ENCODE measurements at places on chromosomes 11 and 22. TPM values are rescaled to one million over a fixed set of nuclear protein-coding genes. Genes with fewer than 3 reads are reported as not detected.

DNA sequence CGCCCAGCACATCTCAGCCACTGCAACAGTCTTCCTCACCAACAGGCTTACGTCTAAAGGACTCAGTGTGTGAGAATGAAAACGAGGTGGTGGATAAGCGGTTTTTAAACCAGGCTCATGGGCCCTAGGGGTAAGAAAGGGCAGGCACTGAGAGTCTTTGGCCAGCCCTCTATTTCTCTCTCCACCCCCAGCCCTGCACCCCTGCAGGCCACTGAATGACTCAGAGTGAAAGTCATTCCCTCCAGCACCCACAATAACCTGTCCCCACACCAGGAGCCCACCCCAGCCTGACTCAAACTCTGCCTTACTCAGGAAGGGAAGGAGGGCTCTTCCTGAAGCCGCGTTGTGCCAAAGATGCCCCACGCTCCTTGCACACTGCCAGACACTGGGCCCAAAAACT, 72.0 kb downstream of the LARGE1 start:
- ATAC-seq = no peak

Gene PLEKHB1
- total RNA-seq = 49.3 TPM

Gene HBG1
- not detected for total RNA-seq

DNA sequence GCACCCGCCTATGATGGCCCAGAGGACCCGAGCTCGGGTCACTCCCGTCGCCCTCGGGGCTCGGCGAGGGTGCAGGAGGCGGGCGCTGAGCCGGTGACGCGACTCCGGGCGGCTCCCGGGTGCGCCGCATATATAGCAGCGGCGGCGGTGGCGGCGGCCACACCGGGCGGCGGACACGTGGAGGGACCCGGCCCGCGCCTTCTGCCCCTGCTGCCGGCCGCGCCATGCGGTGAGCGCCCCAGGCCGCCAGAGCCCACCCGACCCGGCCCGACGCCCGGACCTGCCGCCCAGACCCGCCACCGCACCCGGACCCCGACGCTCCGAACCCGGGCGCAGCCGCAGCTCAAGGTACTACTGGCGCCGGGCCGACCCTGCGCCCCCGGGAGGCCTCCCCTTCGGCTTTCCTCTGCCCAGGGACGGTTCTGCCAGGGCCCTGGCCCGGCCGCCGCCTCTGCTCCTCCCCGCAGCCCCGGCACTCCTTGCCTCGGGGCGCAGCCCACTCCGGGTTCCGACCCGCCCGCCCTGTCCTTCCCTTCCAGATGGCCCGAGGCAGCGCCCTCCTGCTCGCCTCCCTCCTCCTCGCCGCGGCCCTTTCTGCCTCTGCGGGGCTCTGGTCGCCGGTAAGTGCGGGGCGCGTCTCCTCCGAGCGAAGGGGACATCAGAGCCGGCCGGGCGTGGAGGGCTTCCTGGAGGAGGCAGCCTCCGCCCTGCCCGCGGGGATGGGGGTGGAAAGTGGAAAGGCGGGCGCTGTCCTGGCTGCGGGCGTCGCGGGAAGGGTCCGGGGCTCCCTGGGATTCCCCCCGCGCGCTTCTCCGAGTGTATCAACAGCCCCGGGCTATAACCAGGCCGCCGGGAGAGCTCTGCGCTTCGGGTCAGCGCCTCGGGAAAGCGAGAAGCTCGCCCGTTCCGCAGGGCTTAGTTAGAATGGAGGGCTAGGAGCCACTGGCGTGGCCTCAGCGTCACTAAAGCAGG, at the start of gene GAL:
Gene GAL (plus strand): TSS at position 160 of the 972 bp plus-strand sequence. CDS start 380 bp downstream, at position 540.
- ATAC-seq = no peak

GRCh38 chr11:6229911-6230310, 4.5 kb downstream of the FHIP1B start:
- ATAC-seq = no peak

DNA sequence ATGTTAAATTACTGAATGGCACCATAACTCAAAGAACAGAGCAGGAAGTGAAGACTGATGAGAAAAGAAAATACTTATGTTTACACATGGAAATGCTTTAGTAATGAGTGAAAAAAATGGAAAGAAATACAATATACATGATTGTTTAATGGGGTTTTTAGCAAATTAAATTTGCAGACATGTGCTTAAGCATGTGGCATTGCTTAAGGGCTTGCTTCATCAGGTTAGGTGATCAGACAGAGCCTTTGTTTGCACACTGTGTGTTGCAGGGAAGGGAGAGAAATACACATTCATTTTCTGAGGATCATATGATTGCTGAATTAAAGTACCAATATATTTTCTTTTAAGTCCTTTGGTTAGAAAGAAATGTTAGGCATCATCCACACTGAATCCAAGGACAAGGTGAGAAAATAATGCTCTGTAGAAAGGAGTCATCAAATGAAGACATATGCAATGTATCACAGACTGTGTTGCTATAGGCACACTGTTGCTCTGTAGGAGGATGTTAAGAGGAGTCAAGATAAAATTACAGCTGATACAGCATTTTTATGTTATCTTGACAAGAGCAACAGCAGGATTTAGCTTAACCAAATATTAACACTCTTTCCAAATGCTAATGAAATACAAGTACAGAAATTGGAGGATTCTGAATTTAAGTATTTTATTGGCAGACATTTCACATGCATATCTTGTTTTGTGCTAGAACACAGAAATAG, 23.4 kb upstream of the ARHGAP20 start:
- ATAC-seq = no peak

- ATAC-seq = no peak
Observed at GRCh38 chr11:132365650-132366049, 995.2 kb downstream of the NTM start.

Gene C22orf31
- total RNA-seq = not detected

DNA sequence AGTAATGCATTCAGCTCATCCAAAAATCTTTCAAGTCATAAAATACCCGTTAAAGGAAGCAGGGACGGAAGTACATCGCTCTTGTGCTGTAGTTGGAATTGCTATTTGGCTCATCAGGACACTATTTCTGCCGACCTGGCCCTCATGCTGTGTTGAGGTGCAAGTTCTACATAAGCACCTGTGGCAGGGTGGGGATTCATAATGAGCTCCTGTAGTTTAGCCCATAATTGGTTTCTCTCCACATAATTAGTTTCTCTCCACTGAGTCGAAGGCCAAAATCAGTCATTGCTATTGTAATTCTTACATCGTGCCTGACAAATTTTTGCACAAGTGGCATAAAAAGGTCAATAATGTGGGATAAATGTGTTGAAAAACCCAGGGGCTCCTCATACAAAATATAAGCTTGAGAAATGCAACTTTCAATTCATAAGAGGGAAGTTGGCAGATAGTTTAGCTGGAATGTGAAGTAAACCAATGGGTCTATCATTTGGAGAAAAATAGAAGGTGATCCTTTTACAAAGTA, 14.9 kb upstream of the ISX start:
- no peak for ATAC-seq

Gene FXYD2
- total RNA-seq = 3.0 TPM

- ATAC-seq = no peak
Observed at GRCh38 chr11:62514151-62514550, 32.5 kb downstream of the AHNAK start.

- ATAC-seq = no peak
Observed at GRCh38 chr22:22424210-22424800, 84.2 kb downstream of the ZNF280B start.

GRCh38 chr22:23363683-23364082, 183.4 kb downstream of the BCR start:
- no peak for ATAC-seq

GRCh38 chr22:43288378-43288777, 54.8 kb downstream of the SCUBE1 start:
- no peak for ATAC-seq

Gene ART1
- not detected for total RNA-seq

GRCh38 chr11:101920992-101921391, 4.7 kb upstream of the ANGPTL5 start:
- ATAC-seq = no peak

Gene MAPK8IP2
- 3.7 TPM for total RNA-seq

GRCh38 chr11:118142809-118143208, 9.8 kb downstream of the SCN4B start:
- ATAC-seq = no peak

Gene POU2AF2
- total RNA-seq = not detected

DNA sequence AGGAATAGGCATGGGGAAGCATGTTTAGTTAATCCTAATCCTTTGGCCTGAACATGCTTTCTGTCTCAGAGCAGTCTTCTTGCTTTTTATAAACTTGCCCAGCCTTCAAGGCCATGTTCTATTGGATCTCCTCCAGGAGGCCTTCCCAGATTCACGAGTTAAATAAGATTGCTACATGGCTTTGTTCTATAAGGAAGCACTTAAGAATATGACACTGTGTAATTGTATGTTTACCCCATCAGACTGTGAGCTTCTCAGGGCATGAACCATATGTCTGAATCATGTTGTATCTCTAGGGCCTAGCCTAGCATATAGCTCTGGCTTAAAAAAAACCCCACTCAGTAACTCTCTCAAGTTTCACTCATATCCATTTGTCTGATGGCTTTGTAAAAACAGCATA, 26.4 kb upstream of the UCP3 start:
- ATAC-seq = no peak

DNA sequence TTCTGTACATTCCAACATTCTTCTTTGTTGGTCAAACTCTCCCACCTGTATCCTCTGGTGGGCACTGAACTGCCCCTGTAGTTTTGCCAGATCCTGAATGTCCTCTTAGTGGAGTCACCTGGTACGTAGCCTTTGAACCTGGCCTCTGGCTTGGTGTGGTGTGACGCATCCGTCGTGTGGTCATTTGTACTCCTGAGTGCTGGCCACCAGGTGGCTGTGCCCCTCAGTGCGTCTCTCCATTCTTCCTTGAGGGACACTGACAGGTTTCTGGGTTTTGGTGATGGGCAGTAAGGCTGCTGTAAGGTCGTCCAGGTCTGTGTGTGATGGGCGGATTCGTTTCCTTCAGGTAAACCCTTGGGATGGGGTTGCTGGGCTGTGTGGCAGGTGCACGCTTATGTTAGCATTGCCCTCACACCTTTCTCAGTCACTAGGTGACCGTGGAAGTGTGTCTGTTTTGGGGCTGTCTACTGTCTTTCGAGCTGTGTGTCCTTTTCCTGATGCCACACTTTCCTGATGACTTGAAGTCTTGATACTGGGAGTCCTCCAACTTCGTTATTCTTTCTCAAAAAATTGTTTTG, 13.6 kb upstream of the RANBP1 start:
- no peak for ATAC-seq

- no peak for ATAC-seq
Observed at GRCh38 chr11:65730461-65730860, 9.9 kb upstream of the RNASEH2C start.

DNA sequence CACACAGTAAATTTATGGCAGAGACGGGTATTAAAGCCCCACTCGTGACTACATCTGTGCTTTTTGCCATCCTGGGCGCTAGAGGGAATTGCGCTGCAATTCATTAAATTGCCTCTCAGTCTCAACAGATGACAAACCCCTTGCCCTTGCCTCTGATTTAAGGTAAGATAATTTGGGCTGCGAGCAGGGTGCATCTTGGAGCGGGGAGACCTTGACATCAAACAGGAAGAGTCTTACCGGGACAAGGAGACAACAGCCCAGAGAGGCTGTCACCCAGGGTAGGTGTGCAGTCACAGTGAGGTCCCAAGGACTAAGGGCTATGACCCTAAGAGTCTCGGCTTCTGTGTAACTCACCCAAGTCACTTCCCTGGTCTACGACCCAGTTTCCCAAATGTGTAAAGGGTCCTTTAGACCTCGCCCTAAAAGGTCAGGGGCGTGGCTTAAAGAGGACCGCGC, 449 bp upstream of the TOM1 start:
- peak; percentile 6 for ATAC-seq

Gene IGSF22
- total RNA-seq = not detected

GRCh38 chr11:111574373-111575225, 27.6 kb upstream of the SIK2 start:
- ATAC-seq = no peak

Gene SLN
- total RNA-seq = not detected

DNA sequence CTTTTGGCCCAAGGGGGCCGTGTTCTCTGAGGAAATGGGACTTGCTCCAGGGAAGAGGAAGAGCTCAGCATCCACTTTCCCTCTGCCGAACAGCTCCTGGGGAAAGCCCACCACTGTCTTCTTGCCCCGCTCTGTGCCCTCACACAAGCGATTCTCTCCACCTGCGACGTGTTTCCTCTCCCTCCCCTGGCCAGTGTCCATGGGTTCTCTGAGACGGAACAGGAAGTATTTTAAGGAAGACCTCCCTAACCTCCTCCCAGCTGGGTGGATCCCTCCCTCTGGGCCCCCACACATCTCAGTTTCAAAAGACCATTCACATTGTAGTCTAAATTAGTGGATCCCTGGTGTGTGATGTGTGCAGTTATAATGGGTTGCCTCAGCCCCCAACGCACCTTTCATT, 1.6 kb downstream of the TP53AIP1 start:
- no peak for ATAC-seq

Gene RASL10A
- total RNA-seq = 0.40 TPM

Gene OR52I1
- not detected for total RNA-seq

DNA sequence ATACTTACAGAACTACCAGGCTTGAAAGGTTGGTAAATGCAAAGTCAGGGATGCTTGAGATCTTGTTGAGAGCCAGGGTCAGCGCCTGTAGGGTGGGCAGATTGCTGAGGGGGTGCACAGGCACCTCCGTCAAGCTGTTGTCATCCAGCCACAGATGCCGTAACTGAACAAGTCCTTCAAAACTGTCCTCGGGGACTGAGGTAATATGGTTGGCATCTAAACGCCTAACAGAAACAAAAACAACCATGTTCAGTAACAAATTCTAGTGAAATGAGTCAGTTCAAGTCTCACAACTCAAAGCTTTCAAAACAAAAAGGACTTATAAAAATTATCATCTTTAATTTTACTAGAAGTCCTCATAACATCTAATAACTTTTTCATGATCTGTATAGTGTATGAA, 22.2 kb upstream of the CCDC34 start:
- ATAC-seq = no peak

DNA sequence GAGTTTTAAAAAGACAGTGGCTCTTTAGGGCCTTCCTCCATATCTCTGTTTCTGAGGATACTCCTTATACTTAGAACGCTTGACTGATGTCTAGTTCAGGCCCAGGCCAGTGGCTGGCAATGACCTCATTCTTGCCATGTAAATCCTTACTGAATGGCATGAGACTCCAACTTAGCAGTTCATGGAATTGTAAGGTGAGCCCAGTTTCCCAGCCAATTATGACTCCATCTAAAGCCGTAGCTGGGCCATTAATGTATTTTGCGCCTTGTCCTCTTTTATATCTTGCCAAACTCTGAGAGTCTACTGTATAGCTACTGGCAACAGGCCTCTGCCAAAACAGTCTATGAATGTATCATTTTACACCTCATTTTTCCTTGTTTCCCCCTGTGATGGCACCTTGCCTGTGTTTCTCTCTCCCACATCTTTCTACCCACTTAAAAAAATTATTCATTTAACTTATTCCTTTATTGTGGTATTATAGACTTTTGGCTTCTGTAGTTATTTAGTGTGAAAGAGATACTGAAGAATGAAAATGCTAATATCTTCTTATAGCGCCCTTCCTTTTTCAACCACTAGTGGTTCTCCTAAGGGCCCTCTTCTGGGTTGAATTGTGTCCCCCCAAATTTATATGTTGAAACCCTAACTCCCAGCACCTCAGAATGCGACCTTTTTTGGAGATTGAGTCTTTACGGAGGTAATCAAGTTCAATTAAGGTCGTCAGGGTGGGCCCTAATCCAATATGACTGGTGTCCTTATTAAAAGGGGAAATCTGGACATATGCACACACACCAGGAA, 67.4 kb downstream of the ZNRF3 start:
- no peak for ATAC-seq

- no peak for ATAC-seq
Observed at GRCh38 chr11:71538666-71538990, 803 bp downstream of the KRTAP5-8 start.

GRCh38 chr22:49235463-49236300, 592.0 kb downstream of the BRD1 start:
- ATAC-seq = no peak

Gene OR5P2
- total RNA-seq = not detected

GRCh38 chr11:97638641-97639224, 1248.9 kb downstream of the JRKL start:
- ATAC-seq = no peak

Data from gastroesophageal sphincter (tissue), 4 donors.